ENCODE measurements at places on chromosomes 12 and 14. TPM values are rescaled to one million over a fixed set of nuclear protein-coding genes. Genes with fewer than 3 reads are reported as not detected.

- no peaks in the 10 kb centered on the region for H3K36me3 ChIP-seq
- H3K4me3 ChIP-seq, result no peak overlapping the region
- H3K27ac ChIP-seq, result no peak overlapping the region
Observed at GRCh38 chr14:101410126-101410525, 151.2 kb upstream of the DIO3 start.

DNA sequence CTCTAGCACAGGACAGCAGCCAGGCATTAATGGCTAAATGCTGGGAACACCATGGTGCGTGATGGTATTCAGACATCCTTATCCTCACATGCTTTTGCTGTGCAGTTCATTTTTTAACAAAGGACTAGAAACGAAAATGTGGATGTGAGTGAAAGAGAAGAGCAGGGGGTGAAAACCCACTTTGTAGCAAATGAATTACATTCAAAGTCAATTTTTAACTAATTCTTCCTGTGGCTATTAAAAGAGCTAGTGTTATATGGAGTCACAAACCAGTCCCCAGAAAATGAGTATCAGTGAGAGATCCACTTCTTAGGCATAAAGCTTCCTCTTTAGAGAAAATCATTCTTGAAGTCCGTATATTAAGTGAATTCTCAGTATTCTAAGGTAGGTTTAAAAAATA is 592.0 kb upstream of the LMO3 start:
- no peak overlapping the region for H3K4me3 ChIP-seq
- no peaks in the 10 kb centered on the region for H3K27me3 ChIP-seq
- no peak for DNase-seq
- H3K4me1 ChIP-seq, result no peaks in the 10 kb centered on the region

The PMCH gene
- 0.70 TPM for total RNA-seq

DNA sequence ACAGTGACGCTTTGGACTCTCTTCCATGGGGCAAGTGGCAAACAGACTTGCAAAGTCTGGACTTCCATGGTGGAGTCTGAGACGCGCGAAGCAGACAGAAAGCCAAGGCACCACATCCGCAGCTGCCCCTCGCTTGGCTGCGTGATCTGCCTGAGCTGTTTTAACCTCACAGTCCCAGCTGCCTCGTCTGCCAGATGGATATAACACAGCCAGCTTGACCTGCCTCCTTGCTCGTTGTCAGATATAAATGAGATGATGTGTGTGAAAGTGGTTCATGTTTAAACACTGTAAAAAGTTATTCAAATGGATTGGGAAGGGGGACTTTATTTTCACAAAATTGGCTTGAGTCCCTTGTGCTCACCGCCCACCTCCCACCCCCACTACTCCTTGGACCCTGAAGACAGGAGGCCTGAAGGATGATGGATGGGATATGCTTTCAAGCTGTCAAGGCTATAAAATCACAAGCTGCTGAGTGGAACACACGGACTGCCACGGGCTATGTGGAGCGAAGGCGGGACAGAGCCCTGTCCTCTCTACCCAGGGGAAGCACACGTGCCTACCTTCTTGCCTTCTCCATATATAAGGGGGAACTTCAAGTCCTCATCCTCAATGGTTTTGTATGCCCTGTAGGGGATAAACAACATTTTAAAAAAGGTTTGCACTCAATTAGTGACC is 226.9 kb downstream of the MON2 start:
- H3K27me3 ChIP-seq, result peaks cover 4% of the 10 kb centered on the region
- no peak overlapping the region for H3K4me3 ChIP-seq
- H3K4me1 ChIP-seq, result peaks cover 12% of the 10 kb centered on the region
- H3K36me3 ChIP-seq, result no peaks in the 10 kb centered on the region

GRCh38 chr14:101511620-101512375 is 49.5 kb upstream of the DIO3 start:
- H3K27ac ChIP-seq, result no peak overlapping the region
- no peaks in the 10 kb centered on the region for H3K4me1 ChIP-seq
- H3K36me3 ChIP-seq, result no peaks in the 10 kb centered on the region
- no peaks in the 10 kb centered on the region for H3K27me3 ChIP-seq

All from activated CD4-positive, alpha-beta memory T cell treated with anti-CD3 and anti-CD28 coated beads, Interleukin-2, amount 10 ng/mL, durations not matched to agents 7 days and 5 days (primary cell).